ENCODE measurements at places on chromosomes 2 and 18.

- DNase-seq = no peak
Observed at GRCh38 chr2:219116776-219117646, 43.6 kb downstream of the NHEJ1 start.

DNA sequence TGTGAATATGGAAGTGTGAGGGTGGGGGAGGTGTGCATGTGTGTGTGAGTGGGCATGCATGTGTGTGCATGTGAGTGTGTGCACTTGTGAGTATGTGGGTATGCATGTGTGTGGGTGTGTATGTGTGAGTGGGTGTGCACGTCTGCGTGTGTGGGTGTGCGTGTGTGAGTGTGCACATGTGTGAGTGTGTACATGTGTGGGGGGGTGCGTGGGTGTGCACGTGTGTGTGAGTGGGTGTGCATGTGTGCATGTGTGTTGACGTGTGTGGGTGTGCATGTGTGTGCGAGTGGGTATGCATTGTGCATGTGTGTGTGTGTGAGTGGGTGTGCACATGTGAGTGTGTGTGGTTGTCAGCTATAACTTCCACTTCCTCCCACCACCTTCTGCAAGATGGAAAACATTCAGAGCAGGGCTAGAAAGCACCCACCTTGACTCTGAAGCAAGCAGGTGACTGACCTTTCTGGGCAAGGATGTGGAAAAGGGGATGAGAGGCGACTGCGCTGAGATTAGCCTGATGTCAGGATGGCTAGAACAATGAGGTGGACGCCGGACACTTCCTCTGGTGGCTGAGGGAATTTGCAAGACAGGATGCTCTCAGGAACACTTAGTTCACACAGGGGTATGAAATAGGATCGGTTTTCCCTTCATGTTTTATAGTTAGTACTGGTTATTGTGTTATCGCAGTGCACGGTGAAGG is 103.6 kb downstream of the ACKR3 start:
- DNase-seq = no peak

- no peak for DNase-seq
Observed at GRCh38 chr2:239337122-239337876, 63.5 kb downstream of the HDAC4 start.

GRCh38 chr2:85439986-85440385 is 21.5 kb downstream of the SH2D6 start:
- DNase-seq = no peak

DNA sequence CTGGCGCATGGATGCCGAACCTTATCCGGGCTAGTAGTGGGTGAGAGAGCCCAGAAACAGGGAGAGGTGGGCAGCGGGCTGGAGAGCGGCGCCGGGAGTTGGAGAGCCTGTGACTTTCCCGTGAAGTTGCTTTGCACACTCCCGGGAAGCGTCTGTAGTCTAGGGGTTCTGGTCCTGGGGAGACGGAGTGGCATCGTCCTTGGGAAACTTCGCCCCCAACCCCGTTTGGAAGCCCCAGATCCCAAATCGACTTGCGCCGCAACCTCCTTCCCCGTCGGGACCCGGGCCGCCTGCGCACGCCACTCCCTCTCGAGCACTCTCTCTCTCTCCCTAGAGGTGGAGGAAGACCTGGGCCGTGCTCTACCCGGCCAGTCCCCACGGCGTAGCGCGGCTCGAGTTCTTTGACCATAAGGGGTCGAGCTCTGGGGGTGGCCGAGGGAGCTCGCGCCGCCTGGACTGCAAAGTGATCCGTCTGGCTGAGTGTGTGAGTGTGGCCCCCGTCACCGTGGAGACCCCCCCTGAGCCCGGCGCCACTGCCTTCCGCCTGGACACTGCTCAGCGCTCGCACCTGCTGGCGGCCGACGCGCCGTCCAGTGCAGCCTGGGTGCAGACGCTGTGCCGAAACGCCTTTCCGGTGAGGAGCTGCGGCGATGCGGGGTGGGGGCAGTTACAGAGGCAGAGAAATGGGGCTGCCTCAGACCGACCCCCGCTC is 456 bp downstream of the DOK1 start:
- no peak for DNase-seq

DNA sequence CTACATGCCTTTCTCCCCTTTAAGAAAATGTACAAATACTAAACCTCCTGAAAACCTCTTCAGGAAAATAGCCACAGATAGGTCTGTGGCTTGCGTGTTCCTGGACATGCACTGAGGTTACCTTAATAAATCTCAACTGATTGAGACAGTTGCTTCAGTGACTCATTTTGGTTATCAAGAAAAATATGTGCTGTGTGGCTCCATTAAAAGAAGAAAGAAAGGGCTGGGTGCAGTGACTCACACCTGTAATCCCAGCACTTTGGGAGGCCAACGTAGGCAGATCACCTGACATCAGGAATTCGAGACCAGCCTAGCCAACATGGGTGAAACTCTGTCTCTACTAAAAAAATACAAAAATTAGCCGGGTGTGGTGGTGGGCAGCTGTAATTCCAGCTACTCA is 27.1 kb downstream of the CREG2 start:
- peak; percentile 31 for DNase-seq

DNA sequence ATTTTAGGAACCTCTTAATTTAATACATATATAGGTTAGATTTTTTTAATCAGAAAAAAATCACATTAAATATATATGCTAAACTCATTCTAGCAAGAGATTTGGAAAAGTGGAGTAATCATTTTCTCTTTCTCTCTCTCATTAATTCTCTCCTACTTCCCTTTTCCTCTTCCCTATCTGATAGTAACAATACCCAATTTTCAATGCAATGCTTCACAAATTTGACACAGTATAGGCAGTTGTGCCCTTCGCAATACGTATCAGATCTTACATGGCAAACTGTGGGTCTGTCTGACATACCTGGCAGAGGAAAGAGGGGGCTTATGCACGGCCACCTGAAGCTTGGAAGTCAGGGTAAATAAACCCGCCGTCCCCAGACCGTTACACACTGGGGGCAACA is 444.3 kb downstream of the NBAS start:
- DNase-seq = no peak

- DNase-seq = no peak
Observed at GRCh38 chr2:191297033-191297432, 51.8 kb downstream of the MYO1B start.

DNA sequence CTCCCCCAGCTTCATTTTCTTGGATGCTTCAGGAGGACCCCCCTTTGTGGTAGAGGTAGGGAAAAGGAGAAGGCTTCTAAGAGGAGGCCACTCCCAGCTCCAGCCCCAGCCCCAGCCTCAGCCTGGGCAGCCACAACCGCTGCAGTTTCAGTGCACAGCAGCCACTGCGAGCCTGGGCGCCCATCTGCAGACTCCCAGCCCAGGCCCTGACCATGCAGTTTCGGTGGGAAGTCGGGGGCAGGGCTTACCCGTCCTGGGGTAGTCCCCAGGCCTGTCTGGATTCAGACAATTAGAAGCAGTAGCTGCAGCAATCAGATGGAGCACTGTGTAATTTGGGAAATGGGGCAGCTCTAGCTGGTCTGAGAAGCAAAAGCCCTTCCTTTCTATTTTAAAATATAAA is 28.6 kb downstream of the ITM2C start:
- DNase-seq = no peak

- DNase-seq = no peak
Observed at GRCh38 chr2:65536596-65536995, 104.2 kb upstream of the SPRED2 start.

DNA sequence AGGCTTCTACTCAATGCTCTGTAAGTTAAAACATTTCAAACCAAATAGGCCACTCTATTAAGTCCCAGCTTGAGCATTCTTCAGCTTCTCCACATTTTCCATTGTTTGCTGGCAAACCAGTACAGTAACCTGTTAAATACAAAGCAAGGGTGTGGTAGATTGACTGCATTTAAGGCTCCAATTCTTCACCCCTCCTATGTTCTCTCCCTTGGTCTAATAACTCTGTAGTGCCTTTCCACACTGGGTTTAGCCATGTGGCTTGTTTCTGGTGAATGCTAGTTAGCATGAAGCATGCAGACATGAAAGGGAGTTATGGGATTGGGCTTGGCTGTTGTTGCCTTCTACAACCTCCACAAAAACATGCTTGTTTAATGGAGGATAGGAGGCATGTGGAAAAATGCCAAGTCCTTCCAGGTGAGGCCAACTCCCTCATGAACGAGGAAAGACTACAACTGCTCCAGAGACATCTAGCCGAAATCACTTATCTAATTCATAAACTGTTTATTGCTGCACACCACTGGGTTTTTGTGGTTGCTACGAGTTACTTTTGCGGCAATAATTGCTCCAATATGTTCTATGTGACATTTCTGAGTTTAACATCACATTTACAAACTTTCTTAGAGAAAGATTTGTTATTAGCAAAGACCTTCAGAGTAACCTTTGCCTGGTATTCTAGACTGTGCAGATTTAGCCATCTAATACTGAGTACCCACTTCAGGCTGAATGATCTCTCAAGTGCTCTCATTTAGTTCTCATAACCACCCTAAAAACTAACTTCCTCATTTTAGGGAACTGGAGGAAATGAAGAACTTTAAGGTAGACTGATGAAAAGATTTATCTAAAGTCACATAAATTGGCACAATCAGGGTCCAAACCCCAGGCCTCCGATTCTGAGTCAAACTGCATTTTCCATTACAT is 104.0 kb downstream of the SMAD2 start:
- no peak for DNase-seq

GRCh38 chr2:27014771-27015433 is 17.9 kb upstream of the TMEM214 start:
- DNase-seq = no peak

DNA sequence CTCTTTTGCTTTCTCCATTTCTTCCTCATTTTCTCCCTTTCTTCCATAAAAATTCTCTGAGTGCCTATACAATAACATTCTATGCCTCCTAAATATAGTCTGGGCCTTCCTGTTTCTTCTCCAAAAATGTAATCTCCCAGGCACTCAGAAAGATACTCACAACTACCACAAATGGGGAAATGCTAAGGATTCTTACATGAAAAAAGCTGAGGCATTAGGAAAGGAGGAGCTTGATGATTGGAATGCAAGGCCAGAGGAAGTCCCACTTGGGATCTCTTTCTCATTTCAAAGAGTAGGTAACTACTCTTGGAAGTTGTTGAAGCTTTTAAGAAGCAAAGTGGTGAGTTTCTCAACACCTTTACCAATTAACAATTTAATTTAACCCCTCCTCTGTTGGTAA is 3.4 kb downstream of the VSNL1 start:
- DNase-seq = peak; percentile 73

GRCh38 chr2:222805591-222806304 is 55.1 kb upstream of the ACSL3 start:
- DNase-seq = peak; percentile 9

DNA sequence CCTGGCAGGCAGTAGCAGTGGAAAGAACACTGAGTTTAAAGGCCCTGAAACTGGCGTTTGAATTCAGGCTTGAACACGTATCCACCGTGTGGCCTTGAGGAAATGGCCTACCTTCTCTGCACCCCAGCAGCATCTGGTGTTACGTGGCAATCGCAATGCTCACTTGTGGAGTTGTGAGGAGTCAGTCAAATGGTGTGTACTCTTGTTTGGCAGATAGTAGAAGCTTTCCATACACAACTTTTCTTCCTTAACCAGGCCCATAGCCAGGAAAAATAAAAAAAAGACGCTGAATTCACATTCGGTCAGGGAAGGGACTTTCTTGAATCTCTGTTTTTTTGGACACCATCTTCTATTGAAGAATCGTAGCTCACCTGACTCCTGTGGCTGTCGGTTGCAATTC is 1101.5 kb upstream of the KLHL29 start:
- no peak for DNase-seq

- DNase-seq = no peak
Observed at GRCh38 chr2:234256516-234256915, 206.0 kb downstream of the SPP2 start.

All from fibroblast of skin of abdomen (primary cell).